Astrocyte of the spinal cord (primary cell): ENCODE measurements at places on chromosomes 11 and 22.

DNA sequence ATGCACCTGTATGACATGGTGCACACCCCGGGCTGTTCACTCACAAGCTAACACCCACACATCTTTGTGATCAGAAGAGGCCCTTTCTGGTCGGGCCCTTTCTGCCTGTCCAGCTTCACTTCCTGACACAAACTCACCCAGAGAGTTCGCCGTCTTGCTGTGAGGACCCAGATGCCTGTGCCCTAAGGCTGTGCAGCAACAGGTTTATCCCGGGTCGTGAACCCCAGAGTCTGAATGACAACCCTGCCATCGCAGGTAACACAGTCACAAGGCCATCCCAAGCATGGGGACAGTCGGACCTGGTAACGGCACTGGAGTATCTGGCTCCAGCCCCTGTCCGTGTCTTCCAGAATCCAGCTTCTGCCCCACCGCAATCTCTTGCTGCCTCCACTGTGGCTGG lies 235.1 kb downstream of the BUD13 start:
- no peak for DNase-seq

GRCh38 chr22:37803195-37803638 lies 4.5 kb upstream of the GCAT start:
- no peak for DNase-seq

DNA sequence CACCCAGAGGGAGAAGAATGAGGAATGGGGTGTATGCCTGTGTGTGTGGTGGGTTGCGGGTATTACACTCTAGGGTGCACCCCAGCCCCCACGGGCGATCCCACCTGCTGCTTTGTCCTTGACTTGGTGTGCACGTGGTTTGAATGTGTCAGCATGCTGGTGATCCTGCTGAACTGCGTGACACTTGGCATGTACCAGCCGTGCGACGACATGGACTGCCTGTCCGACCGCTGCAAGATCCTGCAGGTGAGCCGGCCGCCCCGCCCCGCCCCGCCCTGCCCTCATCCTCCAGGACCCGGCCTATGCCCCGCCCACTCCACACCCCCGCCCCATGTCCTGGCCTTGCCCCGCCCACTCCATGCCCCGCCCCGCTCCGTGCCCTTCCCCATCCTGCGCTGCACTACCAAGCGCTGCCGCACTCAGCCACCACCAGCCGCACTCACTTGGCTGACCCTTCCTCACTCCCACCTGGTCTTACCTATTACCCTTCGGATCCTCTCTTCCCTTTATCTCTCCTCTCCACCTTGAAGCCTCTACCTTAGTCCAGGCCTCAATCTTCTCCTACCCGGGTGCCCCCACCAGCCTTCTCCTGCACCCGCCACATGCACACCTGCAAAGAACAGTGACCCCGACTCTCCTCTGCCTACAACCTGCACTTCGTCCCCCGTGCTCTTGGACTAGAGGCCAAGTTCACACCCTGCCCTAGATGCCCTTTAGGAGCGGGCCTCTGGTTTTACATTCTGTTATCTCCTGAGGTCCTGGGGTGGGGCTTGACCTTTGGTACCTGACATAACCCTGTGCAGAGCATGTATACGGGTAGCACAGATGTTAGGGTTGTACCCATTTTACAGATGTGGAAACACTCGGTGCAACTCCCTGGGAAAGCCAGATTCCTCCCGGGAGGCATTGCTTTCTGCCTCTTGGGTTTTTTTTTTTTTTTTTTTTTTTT lies 27.7 kb downstream of the CACNA1I start:
- DNase-seq: no peak

GRCh38 chr11:60150279-60150678 lies 32.6 kb downstream of the MS4A6A start:
- no peak for DNase-seq

- DNase-seq: peak; percentile 48
Measured at GRCh38 chr11:26842478-26843282, 120.8 kb upstream of the SLC5A12 start.

GRCh38 chr22:30627471-30627870 lies 8.1 kb upstream of the SLC35E4 start:
- DNase-seq: no peak

GRCh38 chr22:21856868-21857267 lies 10.6 kb downstream of the MAPK1 start:
- DNase-seq: no peak

DNA sequence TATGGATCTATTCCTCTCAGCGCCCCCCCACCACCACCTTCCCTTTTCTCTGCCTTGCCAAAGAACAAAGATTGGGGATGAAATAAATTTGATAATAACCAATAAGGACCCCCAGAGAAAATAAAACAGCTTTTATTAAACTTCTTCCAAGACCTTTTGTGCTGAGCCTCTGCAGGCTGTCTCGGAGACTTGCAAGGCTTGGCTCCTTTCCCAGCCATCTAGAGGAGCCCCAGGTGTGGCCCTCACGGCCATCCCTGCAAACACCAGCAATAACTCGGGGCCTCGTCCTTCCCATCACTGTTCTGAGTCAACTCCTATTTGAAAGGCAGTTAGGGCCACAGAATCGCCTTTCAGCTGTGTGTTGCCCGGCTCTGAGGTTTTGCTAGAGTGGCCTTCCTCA lies 51.2 kb upstream of the LMO1 start:
- no peak for DNase-seq

GRCh38 chr11:86066657-86067008 lies 2.3 kb downstream of the PICALM start:
- no peak for DNase-seq

DNA sequence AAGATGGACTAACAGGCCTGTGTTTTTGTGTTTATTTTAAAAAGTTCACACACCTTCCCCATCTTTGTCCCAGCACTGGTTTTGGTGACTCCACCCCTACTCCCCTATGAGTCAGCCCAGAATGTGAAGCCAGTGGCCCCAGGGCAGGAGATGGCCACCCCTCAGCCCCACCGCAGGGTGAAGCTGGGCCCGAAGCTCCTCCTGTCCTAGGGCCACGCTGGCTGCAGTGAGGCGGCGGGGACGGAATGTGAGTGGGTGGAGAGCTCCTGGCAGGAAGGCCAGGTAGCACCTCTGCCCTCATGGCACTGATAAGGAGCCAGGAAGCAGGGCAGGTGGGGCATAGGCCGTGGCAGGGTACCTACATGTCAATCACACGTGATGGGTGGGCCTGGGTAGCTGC lies 39.9 kb downstream of the SGSM3 start:
- DNase-seq: no peak

DNA sequence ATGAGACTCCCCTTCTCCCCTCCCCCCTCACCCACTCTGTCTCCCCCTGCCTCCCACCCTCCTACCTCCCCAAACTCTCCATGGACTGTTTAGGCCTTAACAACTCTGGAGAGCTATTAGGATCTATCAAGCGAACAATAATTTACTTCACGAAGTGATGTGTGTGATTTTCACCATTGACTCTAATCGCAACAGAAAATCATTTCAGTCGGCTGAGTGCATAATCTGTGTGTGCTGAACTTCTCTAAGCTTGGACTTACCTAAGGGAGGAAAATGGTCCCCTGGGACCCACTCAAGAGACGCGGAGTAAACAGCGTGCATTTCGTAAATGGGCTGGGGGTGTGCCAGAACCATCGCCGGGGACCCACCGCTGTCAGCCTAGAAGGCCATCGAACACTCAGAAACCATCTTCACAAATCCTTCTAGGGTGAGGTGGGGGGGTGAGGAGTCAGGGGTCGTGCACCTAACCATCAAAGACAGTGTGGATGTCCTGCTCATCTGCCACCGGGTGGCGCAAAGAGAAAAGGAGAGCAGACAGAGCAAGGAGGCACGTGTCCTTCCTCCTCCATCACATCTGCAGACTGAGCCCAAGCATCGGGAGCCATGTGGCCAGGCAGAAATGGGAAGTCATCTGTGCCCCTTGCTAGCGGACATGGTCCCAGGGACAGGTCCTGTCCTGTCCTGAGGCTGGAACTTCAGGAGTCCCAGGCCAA lies 62.1 kb upstream of the NUP50 start:
- peak; percentile 60 for DNase-seq

- peak; percentile 24 for DNase-seq
Measured at GRCh38 chr11:118889797-118890196, 6.1 kb downstream of the CXCR5 start.
